ENCODE measurements at places on chromosomes 5 and 9. TPM values are rescaled to one million over a fixed set of nuclear protein-coding genes. Genes with fewer than 3 reads are reported as not detected.

GRCh38 chr5:169696621-169697510 is 59.8 kb downstream of the DOCK2 start:
- no peak overlapping the region for H3K4me3 ChIP-seq
- H3K36me3 ChIP-seq = no peaks in the 10 kb centered on the region
- H3K27me3 ChIP-seq = no peaks in the 10 kb centered on the region
- no peak for DNase-seq

DNA sequence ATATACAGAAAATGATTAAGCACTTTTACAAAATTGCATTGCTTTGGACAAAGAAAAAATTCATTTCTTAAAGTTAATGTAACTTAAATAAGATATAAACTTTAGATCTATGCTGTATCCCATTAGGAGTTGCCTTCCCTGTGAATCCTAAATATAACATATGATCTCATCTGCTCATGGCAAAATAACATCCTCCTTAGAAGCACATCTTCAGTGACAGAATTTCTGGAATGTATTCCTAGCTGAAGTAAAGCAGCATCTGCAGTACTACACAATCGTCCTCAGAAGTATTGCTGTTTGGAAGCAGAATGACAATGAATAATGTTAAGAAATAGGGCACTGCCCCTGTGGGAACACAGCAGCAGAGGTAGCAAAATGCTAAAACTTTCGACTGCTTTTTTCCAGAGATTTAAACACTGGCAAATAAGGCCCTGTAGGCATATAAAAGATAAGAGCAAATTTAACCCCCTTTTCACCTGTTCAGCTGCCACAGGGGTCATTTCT is 571.0 kb downstream of the PTPRD start:
- H3K27ac ChIP-seq = no peak overlapping the region
- no peaks in the 10 kb centered on the region for H3K4me1 ChIP-seq
- no peaks in the 10 kb centered on the region for H3K27me3 ChIP-seq
- no peak for DNase-seq
- H3K4me3 ChIP-seq = no peak overlapping the region
- H3K36me3 ChIP-seq = no peaks in the 10 kb centered on the region

The IL9 gene
- total RNA-seq = not detected

DNA sequence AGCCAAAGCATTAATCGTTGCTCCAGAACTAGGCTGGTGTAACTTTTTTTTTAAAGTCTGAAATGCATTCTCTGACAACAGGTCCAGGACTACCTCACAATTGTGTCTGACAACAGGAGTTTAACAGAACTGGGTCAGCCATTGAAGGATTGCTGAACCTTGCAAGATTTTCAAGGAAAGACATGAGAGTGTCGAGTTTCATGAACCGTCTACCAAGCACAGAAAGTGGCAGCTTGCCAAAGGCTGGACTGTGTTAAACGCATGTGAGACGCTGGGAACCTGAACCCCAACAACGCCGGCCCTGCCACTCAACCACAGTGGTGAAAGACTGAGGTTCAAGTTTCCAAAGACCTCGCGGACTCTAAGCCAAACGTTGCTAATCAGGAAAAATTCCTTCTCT is 79.1 kb downstream of the LHFPL2 start:
- peaks cover 10% of the 10 kb centered on the region for H3K4me1 ChIP-seq
- peak overlapping the region; percentile 9 for H3K27ac ChIP-seq
- no peaks in the 10 kb centered on the region for H3K27me3 ChIP-seq
- DNase-seq = peak; percentile 59
- H3K36me3 ChIP-seq = no peaks in the 10 kb centered on the region

- no peak for DNase-seq
- no peaks in the 10 kb centered on the region for H3K4me1 ChIP-seq
- H3K27ac ChIP-seq = no peak overlapping the region
- H3K36me3 ChIP-seq = no peaks in the 10 kb centered on the region
- H3K4me3 ChIP-seq = no peak overlapping the region
Measured at GRCh38 chr5:41827792-41828191, 42.4 kb downstream of the OXCT1 start.

DNA sequence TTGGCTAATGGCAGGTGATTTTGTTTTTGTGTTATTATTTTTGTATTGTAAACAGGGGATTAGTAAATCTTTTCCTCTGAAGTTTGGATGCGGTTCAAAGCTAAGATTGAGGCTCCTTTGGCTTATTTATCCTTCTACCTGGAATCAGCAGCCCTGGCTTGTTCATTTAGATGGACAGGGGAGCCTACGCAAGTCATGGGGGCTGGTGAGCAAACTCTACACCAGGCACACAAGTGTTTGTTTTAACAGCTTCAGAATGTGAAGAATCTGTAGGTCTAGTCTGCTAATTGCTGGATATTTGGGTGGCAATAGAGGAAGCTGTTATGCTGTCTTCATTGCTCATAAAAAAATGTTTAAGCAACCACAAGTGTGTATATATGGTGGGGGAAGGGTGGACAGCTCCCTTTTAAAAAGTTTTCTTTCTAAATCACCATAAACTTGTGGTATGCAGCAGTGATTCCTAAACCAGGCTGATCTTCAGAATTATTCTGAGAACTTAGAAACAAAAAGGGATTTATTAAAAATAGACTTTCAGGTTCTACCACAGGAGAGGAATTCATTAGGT is 20.7 kb downstream of the ZNF462 start:
- H3K4me1 ChIP-seq = peaks cover 4% of the 10 kb centered on the region
- H3K4me3 ChIP-seq = no peak overlapping the region
- DNase-seq = no peak

The FBLL1 gene
- not detected for total RNA-seq

The GPR21 gene
- total RNA-seq = 4.3 TPM

GRCh38 chr5:37710965-37711364 is 128.9 kb downstream of the GDNF start:
- H3K36me3 ChIP-seq = no peaks in the 10 kb centered on the region
- H3K27ac ChIP-seq = no peak overlapping the region
- no peaks in the 10 kb centered on the region for H3K4me1 ChIP-seq
- no peak for DNase-seq
- no peak overlapping the region for H3K4me3 ChIP-seq

- DNase-seq = no peak
- H3K4me1 ChIP-seq = no peaks in the 10 kb centered on the region
- no peak overlapping the region for H3K27ac ChIP-seq
- no peak overlapping the region for H3K4me3 ChIP-seq
- no peaks in the 10 kb centered on the region for H3K36me3 ChIP-seq
- no peaks in the 10 kb centered on the region for H3K27me3 ChIP-seq
Measured at GRCh38 chr5:151585970-151586369, 5.2 kb downstream of the FAT2 start.

- H3K36me3 ChIP-seq = no peaks in the 10 kb centered on the region
- no peak overlapping the region for H3K4me3 ChIP-seq
- no peaks in the 10 kb centered on the region for H3K4me1 ChIP-seq
- no peak for DNase-seq
- no peak overlapping the region for H3K27ac ChIP-seq
Measured at GRCh38 chr9:97640325-97640724, 6.7 kb downstream of the NCBP1 start.

DNA sequence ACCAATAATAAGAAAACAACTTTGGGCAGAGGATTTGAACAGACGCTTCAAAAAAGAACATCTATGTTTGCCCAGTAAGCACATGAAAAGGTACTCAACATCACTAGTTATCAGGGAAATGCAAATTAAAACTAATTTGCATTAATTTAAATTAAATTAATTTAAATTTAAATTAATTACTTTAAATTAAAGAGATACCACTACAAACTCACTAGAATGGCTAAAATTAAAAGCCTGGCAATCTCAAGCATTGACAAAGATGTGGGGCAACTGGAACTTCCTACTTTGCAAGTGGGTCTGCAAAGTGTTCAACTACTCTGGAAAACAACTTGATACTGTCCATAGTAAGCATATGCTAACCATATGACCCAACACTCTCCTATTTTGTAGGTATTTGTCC is 32.1 kb upstream of the ELL2 start:
- no peak for DNase-seq
- H3K36me3 ChIP-seq = no peaks in the 10 kb centered on the region
- no peaks in the 10 kb centered on the region for H3K27me3 ChIP-seq
- H3K4me3 ChIP-seq = no peak overlapping the region
- H3K27ac ChIP-seq = no peak overlapping the region
- H3K4me1 ChIP-seq = no peaks in the 10 kb centered on the region

DNA sequence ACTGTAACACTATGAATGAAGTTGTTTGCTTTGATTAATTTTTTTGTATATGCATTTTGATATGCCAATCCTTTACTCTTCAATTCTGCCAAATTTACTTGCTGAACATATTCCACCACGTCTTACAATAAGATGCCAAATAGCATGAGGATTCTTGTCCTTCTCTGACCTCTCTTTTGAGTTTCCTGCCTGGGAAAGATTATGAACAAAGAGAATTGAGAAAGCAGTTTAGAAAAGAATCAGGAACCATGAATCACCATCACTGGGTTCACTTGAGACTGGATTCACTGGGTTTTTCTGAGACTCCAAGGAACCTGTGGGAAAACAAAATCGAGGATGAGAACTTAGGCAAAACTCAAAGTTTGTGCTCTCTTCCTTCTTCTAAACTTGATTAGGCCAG is 256.5 kb downstream of the CETN3 start:
- no peak overlapping the region for H3K4me3 ChIP-seq
- no peaks in the 10 kb centered on the region for H3K4me1 ChIP-seq
- DNase-seq = no peak
- no peak overlapping the region for H3K27ac ChIP-seq

The IL13 gene
- total RNA-seq = 0.73 TPM

Data from uterus (tissue), 4 donors.